COR-L47 (cell line): ENCODE measurements at places on chromosomes 5 and 9.
A peak's percentile ranks its signal among the peaks of the same experiment; 100 is the strongest.

GRCh38 chr5:72489536-72489935 lies 17.7 kb downstream of the ZNF366 start:
- DNase-seq: no peak

GRCh38 chr5:116361171-116361967 lies 213.3 kb downstream of the SEMA6A start:
- no peak for DNase-seq

- DNase-seq: peak; percentile 16
Measured at GRCh38 chr5:90386099-90386710, 23.4 kb downstream of the CETN3 start.

GRCh38 chr5:7072188-7072587 lies 323.8 kb upstream of the ADCY2 start:
- DNase-seq: no peak

- no peak for DNase-seq
Measured at GRCh38 chr5:58972301-58972700, 389.4 kb downstream of the RAB3C start.

- peak; percentile 31 for DNase-seq
Measured at GRCh38 chr9:90774682-90775081, 26.9 kb upstream of the SYK start.

DNA sequence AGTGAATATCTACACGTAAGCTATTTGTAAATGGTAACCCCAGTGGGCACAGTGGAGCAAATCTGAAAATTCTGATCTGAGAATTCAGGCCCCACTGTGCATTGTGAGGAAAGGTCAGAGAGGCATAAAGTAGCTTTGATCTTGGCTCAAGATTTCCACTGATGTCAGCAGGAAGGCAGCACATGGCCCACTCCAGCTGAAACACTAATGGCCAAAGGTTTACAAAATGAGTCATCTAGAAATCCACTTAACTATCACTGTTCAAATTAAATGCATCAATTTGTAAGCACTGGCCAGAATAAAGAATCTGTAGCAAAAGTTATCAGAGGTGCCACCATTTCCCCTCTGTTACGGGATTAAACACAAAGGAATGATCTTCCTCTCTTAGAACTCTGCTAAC lies 191.6 kb downstream of the C9orf152 start:
- DNase-seq: no peak

GRCh38 chr9:36306471-36307306 lies 48.4 kb upstream of the GNE start:
- peak; percentile 2 for DNase-seq

DNA sequence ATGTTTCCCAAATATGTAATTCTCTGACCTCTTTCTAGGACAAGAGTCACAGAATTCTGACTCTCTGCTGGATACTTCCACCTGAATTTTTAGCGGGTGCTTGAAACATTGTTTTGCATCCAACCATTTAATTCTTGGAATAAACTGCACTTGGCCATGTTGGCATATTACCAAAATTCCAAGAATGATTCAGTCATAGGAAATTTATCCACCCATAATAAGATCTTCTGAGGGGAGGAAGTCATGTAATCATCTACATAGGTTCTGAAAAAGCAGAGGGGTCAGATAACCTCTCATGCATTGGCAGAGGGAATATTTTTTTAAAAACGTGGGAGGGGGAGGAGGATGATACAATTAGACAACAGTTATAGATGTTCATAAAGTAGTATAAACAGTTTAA lies 156.9 kb downstream of the PAM start:
- DNase-seq: peak; percentile 3

- DNase-seq: peak; percentile 95
Measured at GRCh38 chr5:176697934-176698538, 50.8 kb downstream of the TSPAN17 start.

DNA sequence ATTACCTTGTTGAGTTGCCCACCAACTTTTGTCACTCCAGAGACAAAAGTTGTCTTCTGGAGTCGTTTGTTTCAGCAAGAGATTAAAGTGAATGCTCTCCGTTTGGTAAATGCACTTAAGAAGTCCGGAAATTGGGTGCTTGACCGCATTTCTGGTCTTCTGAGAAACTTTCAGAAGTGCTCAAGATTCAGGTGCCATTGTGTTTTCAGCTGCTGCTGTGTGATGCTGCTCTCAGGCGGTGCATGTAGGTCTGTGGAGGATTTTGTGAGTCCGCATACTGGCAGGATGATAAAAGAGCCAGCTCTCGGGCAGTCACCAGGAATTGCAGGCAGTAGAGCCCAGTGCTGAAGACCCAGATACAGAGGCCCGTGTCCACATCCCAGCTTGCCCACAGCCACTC lies 5.9 kb upstream of the NFIL3 start:
- DNase-seq: no peak

DNA sequence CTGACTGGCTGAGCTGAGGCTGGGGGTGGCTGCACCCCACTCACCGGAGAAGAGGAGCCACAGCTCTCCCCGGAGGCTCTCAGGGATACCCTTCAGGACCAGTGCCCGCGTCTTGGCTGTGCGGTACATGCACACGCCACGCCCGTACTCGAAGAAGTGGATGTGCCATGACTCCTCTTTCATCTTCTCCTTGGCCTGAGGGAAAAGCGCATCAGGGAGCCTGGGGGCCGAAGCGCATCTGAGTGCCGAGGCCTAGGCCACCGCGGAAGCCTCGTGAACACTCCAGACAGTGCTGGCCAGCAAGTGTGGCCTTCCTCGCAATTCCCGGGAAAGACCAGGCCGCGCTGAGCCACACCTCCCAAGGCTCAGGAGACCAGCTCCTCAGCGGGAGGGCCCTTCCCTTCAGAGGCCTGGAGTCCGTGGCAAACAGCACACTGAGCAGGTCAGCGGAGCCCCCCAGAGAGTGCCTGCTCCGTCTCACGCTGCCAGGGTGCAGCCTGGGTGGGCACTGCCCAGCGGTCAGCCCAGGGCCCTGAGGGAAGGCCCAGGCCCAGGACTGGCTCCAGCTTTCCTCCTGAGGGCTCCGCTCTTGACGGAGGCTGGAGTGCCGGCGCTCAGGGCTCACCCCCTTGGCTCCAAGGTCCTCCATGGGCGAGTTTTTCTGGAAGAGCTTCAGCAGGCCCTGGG lies 20.5 kb upstream of the MRNIP start:
- DNase-seq: no peak
